Activated T-cell treated with anti-CD3 and anti-CD28 coated beads, Interleukin-2, amount 50 U/mL, for 1 hour (primary cell): ENCODE measurements at places on chromosomes 3 and 15.

- no peak for DNase-seq
These were observed 5.9 kb downstream of the CGNL1 start for GRCh38 chr15:57382215-57382614.

GRCh38 chr3:188979669-188980310 lies 192.0 kb upstream of the TPRG1 start:
- no peak for DNase-seq

GRCh38 chr3:49351521-49352011 lies 6.6 kb downstream of the GPX1 start:
- no peak for DNase-seq

GRCh38 chr3:150411106-150411460 lies 3.0 kb downstream of the TSC22D2 start:
- no peak for DNase-seq

DNA sequence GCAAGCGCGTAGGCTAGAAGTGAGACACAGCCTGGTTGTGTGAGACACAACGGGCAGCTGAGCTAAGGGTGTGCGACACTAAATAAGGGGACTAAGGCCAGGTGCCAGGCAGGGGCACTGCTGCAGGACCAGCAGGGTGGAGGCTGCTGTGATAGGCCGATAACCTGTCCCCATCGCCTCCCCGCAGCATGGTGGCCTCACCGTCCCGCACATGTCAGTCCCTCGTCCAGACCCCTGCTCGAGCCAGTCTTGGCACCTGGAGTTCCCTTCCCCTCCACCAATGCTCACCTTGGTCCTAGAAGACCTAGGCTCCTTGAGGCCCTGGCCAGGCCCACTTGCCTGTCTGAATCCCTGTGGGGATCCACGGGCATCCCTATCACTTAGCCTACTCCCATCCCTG lies 96.1 kb downstream of the HMG20A start:
- DNase-seq, result no peak

- DNase-seq, result no peak
These were observed 157.2 kb downstream of the XXYLT1 start for GRCh38 chr3:195113536-195114425.

DNA sequence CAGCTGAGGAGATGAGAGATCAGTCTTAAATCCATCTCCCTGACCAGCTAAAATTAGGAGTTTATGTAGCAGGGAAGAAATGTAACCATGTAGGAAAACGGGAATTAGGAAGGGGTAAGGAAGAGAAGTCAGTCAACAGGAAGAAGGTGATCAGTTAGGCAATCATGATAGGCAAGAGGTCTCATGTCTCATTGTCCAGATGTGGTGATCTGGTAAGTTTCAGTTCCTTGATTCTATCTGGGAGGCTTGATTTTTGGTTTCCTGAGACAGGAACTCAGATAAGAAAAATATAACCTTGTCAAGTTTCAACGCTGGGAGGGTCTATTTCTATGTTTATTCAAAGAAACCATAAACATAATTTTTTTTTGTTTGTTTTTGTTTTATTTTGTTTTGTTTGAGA lies 40.3 kb upstream of the TBC1D5 start:
- DNase-seq, result no peak

DNA sequence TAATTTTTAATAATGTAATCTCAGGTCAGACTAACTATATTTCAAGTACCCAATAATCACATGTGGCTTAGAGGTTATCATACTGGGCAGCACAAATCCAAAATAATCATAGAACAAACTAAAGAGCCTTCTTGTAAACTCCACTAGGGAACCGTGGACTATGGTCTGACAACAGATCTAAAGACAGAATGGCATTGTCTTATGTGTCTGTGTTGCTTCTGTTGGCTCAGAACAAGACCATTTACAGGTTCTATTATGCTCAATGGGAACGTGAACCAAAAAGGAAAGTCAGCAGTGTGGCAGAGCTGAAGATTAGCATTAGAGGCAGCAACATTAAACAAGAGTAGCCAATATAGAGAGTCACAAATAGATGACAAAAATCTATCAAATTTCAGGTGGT lies 74.9 kb downstream of the ETFA start:
- no peak for DNase-seq

GRCh38 chr15:99631255-99631654 lies 65.5 kb downstream of the MEF2A start:
- DNase-seq, result no peak

- no peak for DNase-seq
These were observed 180.4 kb upstream of the NR2E3 start for GRCh38 chr15:71629781-71630474.

DNA sequence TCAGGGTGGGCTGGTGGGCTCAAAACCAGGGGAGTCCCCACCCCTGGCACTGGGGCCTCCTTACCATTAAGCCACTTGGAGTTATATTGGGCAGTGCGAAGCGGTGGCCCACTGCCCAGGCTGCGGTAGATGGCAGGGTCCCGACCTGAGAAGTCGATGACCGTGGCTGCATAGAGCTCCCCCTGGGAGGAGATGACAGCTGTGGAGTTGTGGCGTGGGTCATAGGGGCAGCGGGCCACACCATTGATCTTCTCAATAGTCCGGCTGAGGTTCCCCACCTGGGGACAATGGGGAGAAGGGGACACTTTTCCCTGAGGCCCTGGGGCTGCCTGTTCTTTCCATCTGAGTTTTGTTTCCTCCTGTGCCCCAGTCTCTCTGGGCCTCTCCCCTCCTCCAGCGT lies 99.8 kb downstream of the SEMA5B start:
- no peak for DNase-seq

DNA sequence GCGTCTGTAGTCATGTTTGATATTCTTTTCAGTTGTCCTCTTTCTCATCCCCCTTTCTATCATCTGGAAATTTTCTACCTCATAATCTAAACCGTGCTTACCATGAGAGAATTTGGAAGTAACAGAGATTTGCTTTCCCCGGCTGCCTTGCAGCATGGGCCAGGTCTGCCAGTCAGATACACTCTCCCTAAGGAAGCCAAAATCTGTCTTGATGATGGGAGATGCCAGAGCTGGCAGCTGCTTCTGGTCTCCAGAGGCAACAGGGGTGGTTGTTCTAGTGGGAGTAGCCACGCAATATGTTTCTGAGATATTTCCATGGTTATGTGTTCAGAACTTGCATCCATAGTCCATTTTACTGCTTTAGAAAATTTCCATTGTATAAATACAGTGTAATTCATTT lies 218.9 kb upstream of the RORA start:
- no peak for DNase-seq

GRCh38 chr15:67444100-67444499 lies 76.8 kb upstream of the C15orf61 start:
- no peak for DNase-seq

GRCh38 chr3:179544981-179545645 lies 17.6 kb upstream of the ACTL6A start:
- no peak for DNase-seq

- DNase-seq, result no peak
These were observed 73.9 kb upstream of the SLC24A5 start for GRCh38 chr15:48046813-48047438.

GRCh38 chr15:62412686-62413085 lies 247.6 kb upstream of the C2CD4B start:
- DNase-seq, result no peak

GRCh38 chr3:188489639-188490405 lies 335.9 kb downstream of the LPP start:
- DNase-seq, result no peak

DNA sequence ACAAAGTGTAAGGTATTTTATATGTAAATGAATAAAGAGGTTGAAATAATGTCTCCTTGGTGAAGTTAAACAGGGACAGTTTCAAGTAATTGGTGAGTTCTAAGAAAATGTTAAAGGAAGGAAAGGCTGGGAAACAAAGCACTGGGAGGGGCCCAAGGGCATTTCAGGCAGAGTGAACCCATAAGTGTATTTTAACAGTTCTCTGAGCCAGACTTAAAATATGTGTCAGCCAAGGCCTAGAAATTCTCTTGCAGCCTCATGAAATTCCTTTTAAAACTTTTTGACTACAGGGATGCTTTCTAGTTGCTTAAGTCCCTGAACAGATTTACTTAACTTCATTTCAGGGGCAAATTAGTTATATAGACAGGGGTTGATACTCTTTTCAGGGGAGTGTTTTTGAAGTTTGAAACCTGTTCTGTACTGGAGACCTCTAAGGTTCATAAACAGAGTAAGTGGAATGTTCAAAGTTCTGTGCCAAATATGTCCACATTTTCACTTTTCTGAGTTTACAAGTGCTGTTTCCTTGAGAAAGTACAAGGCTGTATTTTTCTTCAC lies 77.6 kb downstream of the GALK2 start:
- DNase-seq, result no peak

- no peak for DNase-seq
These were observed 41.2 kb downstream of the SMAD6 start for GRCh38 chr15:66743204-66743603.

DNA sequence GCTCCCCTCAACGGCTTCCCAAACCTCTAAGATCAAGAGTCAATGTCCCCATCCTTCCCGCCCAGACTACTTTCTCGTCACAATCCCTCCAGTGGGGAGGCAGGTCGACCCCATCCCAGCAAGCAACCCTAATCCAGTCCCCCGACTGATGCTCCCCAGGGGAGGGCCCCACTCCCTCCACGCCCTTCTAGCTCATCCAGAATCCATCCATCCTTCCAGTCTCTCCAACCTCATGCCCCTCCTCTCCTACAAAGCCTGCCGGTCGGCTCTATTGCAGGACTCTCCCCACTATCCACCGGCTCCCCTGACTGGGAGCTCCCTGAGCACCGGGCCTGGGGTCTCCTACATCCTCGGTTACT lies 1.3 kb downstream of the ADAMTS7 start:
- no peak for DNase-seq

DNA sequence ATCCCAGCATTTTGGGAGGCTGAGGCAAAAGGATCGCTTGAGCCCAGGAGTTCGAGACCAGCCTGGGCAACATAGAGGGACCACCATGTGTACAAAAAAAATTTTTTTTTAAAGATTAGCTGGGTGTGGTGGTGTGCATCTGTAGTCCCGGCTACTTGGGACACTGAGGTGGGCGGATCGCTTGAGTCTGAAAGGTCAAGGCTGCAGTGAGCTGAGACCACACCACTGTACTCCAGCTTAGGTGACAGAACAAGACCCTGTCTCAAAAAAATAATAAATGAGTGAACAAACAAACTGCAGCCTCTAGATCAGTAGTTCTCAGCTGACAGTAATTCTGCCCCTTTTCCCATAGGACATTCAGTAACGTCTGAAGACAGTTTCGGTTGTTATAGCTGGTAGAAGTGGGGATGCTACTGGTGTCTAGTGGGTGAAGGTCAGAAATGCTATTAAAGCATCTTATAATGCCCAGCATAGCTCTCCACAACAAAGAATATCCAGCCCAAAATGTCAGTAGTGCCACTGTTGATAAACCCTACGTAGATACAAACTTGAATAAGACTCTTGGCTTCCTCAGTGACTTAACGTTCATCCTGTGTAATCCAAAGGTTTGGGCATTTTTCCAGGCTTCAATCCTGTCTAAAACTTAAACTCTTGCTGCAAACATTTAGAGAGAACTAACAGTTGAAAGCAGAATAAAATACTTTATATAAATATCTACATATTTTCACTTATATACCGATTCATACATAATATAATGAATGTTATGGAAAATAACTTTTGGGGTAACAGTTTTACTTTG lies 10.6 kb downstream of the SMC4 start:
- DNase-seq, result no peak

GRCh38 chr3:8856071-8856470 lies 86.7 kb upstream of the OXTR start:
- no peak for DNase-seq

DNA sequence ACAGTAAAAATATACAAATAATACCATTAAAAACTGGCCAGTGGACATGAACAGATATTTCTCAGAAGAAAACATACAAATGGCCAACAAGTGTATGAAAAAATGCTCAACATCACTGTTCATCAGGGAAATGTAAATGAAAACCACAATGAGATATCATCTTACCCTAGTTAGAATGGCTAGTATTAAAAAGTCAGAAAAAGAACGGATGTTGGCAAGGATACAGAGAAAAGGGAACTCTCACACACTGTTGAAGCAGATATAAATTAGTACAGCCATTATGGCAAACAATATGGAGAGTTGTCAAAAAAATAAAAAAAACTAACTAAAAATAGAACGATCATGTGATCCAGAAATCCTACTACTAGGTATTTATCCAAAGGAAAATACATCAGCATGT lies 222.7 kb upstream of the NAALADL2 start:
- DNase-seq, result no peak

DNA sequence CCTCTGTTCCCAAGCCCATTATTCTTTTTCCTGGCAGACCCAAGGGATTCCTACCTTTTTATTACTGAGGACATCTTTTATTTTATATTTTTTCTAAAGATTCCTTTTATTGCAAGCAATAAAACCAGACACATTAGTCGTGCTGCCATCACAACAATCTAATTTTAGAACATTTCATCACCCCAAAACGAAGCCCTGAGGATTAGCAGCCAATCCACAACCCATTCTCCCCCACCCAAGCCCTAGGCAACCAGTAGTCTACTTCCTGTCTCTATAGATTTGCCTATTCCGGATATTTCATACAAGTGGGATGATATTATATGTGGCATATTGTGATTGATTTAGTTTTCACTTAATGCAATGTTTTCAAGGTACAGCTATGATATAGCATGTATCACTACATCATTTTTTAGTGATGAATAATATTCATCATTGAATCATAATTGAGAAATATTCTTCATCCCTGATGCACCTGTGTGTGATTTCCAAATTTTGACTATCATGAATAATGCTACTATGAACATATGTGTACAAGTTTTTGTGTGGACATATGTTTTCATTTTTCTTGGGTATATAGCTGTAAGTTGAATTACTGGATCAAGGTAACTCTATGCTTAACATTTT lies 65.7 kb downstream of the IL1RAP start:
- no peak for DNase-seq

DNA sequence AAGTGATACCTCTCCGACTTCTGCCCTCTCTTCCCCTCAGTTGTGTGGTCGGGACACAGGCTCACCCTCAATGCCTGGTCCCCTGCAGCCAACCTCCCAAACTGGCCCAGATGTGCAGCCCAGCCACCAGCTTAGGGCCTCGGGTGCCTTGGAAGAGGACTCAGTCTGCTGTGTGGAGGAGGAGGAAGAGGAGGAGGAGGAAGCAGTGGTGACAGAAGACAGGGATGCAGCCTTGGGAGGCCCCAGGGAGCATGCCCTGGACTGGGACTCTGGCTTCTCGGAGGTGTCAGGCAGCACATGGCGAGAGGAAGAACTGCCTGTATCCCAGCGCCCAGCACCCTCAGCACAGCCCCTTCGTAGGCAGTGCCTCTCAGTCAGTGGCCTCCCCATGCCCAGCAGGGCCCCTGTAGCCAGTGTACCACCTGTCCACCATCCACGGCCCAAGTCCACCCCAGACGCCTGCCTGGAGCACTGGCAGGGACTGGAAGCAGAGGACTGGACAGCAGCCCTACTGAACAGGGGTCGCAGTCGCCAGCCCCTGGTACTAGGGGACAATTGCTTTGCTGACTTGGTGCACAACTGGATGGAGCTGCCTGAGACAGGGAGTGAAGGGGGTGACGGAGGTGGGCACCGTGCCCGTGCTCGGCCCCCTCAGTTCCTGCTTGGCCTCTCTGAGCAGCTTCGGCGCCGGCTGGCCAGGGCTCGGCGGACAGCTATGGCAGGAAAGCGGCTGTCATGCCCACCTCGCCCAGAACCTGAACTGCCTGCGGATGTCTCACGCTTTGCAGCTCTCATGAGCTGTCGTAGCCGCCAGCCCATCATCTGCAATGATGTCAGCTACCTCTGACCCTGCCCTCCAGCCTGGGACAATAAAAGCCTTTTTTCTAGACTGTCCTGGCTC lies 1.3 kb downstream of the INKA1 start:
- DNase-seq, result no peak

GRCh38 chr15:69843276-69843899 lies 254.3 kb downstream of the TLE3 start:
- DNase-seq, result no peak

GRCh38 chr3:100978011-100978659 lies 15.1 kb downstream of the ABI3BP start:
- no peak for DNase-seq

GRCh38 chr3:143839980-143840379 lies 8.3 kb downstream of the SLC9A9 start:
- DNase-seq, result no peak
